Stimulated activated CD8-positive, alpha-beta memory T cell treated with anti-CD3 and anti-CD28 coated beads, Interleukin-4, amount 100 ng/mL, for 1 hour (primary cell): ENCODE measurements at places on chromosomes 7 and 10.

- no peak for DNase-seq
Measured at GRCh38 chr7:130360518-130360917, 15.9 kb downstream of the CPA5 start.

DNA sequence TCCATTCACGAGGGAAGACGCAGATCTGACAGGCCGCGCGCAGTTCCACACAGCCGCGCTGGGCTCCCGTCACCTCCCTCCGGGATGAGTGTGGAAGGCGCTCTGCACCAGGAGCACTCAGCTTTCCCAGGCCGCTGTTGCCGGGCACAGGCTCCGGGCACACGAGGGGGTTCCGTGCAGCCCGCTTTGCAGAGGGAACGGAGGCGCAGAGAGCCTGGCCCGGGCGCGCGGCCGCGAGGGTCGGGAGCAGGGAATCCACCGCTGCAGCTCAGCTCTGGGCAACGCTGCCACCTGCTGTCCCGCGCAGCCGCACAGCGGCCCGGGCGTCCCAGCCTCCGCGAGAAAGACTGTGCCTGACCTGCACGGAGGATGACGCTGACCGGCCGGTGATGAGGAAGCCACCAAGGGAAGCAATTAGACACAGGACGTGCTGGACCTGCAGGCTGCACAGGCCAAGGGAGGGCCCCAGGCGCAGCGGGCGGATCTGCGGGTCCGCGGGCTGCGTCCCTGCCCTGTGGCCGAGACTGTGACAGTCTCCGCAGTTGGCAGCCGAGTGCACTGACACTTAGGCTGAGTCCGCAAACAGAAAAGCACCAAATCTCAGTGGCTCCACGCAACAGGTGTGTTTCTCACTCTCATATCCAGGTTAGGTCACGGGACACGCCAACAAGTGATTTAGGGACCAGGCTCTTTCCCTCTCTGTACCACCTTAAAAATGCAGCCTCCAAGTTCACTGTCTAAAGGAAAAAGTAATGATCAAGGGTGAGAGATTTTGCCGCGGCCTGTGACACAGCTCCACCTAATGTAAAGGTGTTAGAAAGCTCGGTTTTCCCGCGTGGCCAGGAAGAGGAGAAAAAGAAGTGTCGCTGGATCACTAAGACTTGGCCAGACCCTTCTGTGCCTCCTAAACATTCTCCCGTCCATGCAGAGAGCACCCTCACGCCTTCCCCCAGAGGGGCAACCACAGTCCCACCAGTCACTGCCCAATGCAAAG, 94.5 kb downstream of the SEC61G start:
- DNase-seq: no peak

DNA sequence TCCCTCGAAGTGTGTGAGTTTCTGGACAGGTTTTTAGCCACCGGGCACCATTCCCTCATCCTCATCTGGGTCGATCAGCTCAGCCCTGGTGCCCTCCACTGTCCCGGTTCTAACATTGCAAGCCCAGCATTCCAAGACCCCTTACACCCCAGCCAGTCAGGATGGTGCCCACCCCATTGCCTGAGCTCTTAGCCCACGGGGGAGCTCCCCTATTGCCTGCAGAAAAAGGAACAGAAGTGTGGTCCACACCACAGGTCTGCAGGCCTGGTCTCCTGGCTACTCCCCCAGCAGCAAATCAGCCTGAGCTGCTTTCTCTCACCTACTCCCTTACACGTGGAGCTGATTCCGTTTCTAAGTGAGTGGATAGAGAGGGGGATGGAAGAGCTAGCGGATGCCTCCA, 4.8 kb downstream of the CALML5 start:
- no peak for DNase-seq

GRCh38 chr10:12269056-12269455, 73.1 kb downstream of the CDC123 start:
- DNase-seq: no peak
